Lung (tissue), 17 donors: ENCODE measurements at places on chromosomes 2 and 18.

DNA sequence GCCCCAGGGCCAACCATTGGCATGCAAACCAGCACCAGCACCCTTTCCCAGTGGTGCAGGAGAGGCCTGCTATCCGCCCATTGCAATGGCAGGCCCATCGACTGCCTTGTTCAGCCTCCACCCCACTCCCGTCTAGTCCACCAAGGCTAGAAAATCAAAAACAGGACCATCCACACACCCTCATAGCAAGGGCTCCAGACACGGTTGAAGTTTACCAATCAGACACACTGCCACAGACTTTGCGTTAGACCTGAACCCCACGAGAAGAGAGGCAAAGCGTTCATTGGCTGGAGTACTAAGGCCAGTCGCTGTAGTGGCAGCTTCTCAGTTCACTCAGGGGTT, 95.3 kb upstream of the TEX51 start:
- no peak overlapping the region for H3K27ac ChIP-seq
- no peaks in the 10 kb centered on the region for H3K4me1 ChIP-seq
- no peak overlapping the region for H3K4me3 ChIP-seq
- H3K36me3 ChIP-seq, result no peaks in the 10 kb centered on the region
- peak; percentile 16 for DNase-seq

- H3K4me1 ChIP-seq, result no peaks in the 10 kb centered on the region
- no peak overlapping the region for H3K4me3 ChIP-seq
- no peaks in the 10 kb centered on the region for H3K36me3 ChIP-seq
- H3K27ac ChIP-seq, result no peak overlapping the region
- H3K27me3 ChIP-seq, result no peaks in the 10 kb centered on the region
- DNase-seq, result no peak
Measured at GRCh38 chr2:30177440-30177839, 30.6 kb downstream of the YPEL5 start.

DNA sequence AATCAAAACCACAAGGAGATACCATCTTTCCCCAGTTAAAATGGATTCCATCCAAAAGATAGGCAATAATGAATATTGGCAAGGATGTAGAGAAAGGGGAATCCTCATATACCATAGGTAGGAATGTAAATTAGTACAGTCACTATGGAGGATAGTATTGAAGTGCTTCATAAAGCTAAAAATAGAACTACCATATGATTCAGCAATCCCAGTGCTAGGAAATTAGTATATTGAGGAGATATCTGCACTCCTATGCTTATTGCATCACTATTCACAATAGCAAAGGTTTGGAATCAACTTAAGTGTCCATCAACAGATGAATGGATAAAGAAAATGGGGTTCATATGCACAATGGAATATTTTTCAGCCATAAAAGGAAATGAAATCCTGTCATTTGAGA, 251.2 kb downstream of the ZNF804A start:
- no peak overlapping the region for H3K4me3 ChIP-seq
- no peaks in the 10 kb centered on the region for H3K4me1 ChIP-seq
- no peaks in the 10 kb centered on the region for H3K36me3 ChIP-seq
- no peak for DNase-seq

DNA sequence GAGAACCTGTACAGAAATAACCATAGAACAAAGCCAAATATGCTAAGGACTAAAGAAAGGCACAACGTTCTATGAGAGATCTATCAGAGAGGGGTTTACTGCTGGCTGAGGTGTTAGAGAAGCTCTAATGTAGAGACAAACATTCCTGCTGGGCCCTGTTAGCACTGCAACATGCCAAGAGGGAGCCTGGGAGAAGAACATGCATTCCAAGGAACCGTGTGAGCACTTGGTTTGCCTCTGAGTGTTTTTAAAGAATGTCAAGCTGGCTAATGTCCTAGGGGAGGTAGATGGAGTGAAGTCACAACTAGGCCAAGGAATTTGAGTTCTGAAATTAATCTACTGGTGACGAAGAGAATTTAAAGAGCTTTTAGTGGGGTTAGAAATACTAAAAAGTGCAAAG, 384.3 kb upstream of the LYPD1 start:
- no peaks in the 10 kb centered on the region for H3K36me3 ChIP-seq
- no peak overlapping the region for H3K4me3 ChIP-seq
- H3K27ac ChIP-seq, result no peak overlapping the region
- no peaks in the 10 kb centered on the region for H3K4me1 ChIP-seq
- H3K27me3 ChIP-seq, result no peaks in the 10 kb centered on the region

- no peak overlapping the region for H3K27ac ChIP-seq
- DNase-seq, result no peak
- no peaks in the 10 kb centered on the region for H3K4me1 ChIP-seq
- no peaks in the 10 kb centered on the region for H3K27me3 ChIP-seq
- no peak overlapping the region for H3K4me3 ChIP-seq
Measured at GRCh38 chr18:42850174-42851083, 265.1 kb downstream of the RIT2 start.

GRCh38 chr2:122081751-122082150, 326.3 kb downstream of the TSN start:
- H3K4me3 ChIP-seq, result no peak overlapping the region
- no peaks in the 10 kb centered on the region for H3K4me1 ChIP-seq
- H3K27ac ChIP-seq, result no peak overlapping the region
- H3K27me3 ChIP-seq, result no peaks in the 10 kb centered on the region

DNA sequence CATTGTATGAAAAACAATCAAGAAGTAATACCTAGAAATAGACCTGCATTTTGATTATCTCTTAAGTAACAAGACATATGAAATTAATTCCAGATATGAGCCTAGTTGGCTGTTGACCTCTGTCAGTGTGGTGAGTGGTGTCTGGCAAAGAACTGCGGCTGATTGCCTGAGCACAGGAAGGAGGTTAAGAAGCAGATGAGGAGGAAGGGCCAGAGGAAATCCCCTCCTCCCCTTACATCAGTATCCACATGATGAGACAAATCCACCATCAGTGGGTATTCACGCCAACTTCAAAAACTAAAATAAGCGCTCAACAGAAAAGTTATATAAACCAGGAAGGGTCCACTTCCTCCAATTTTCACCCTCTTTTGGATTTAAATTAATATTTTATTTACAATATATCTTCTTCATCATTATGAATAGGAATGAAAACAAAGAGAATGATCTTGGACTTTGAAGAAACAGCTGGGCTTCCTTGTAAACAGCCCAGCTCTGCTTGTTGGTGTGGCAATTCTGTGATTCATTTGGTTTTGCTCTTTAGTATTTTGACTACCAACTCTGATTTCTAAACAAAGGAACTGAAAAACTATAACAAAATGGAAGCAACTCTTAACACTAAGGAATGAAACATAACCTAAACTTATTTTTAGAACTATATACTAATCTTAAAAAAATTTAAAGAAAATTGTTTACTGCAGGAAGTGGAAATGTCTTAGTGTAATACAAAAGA, 27.3 kb downstream of the RFTN2 start:
- no peaks in the 10 kb centered on the region for H3K27me3 ChIP-seq
- H3K4me3 ChIP-seq, result no peak overlapping the region
- peaks cover 6% of the 10 kb centered on the region for H3K4me1 ChIP-seq
- peaks cover 27% of the 10 kb centered on the region for H3K36me3 ChIP-seq
- peak; percentile 48 for DNase-seq

DNA sequence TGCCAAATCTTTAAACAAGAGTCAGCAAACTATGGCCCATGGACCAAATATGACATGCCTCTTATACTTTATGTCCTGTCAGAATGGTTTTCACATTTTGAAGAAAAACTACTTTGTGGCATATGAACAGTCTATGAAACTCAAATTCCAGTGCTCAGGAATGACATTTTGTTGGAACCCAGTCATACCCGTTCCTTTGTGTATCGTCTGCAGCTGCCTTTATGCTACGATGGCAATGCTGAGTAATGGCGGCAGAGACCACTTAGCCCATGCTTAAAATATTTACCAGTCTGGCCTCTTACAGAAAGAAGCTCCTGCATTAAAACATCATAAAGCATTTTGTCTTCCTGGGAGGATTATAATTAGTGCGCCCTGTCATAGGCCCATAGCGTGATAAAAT, 140.5 kb upstream of the FHL2 start:
- H3K27ac ChIP-seq, result no peak overlapping the region
- no peak for DNase-seq
- no peaks in the 10 kb centered on the region for H3K36me3 ChIP-seq

DNA sequence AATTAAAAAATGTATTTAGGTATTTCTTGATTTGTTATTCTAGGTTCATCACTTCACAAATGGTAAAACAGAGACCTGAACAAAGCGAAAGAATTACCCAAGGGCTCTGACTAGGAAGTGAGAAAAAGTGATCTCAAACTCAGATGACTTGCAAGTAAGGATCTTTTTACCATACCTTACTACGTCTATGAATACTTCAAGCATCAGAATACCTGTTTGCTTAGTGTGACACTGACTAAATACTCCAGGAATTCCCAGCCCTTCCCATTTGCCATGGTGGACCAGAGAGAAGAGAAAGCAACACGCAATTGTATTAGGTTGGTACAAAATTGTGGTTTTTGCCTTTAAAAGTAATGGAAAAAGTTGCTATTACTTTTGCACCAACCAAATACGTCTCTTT, 35.8 kb upstream of the FIGN start:
- H3K4me3 ChIP-seq, result no peak overlapping the region
- no peak for DNase-seq
- H3K27ac ChIP-seq, result no peak overlapping the region
- no peaks in the 10 kb centered on the region for H3K27me3 ChIP-seq
- H3K4me1 ChIP-seq, result no peaks in the 10 kb centered on the region

- H3K27me3 ChIP-seq, result no peaks in the 10 kb centered on the region
- no peak for DNase-seq
- H3K27ac ChIP-seq, result no peak overlapping the region
- H3K36me3 ChIP-seq, result no peaks in the 10 kb centered on the region
- no peaks in the 10 kb centered on the region for H3K4me1 ChIP-seq
Measured at GRCh38 chr2:112004253-112004645, 50.8 kb upstream of the TMEM87B start.

DNA sequence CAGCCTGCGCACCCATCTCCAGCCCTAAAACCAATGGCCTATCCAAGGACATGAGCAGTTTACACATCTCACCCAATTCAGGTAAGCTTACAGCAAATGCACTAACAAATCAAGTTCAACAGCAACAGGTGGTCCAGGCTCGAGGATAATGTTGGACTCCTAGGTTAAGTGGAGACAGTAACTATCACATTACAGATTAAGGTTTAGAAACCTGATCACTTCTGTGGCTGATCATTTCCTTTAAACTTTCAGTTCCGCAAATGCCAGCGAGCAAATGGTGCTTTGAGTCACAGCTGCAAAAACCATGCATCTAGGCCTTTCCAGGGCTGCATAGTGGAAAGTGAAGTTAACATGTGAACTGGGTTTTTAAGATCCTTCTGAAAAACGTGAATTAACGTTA, 259.4 kb downstream of the GBX2 start:
- DNase-seq, result no peak
- H3K36me3 ChIP-seq, result peaks cover 7% of the 10 kb centered on the region
- no peak overlapping the region for H3K27ac ChIP-seq
- H3K4me1 ChIP-seq, result peaks cover 1% of the 10 kb centered on the region
- no peak overlapping the region for H3K4me3 ChIP-seq

- H3K27ac ChIP-seq, result no peak overlapping the region
- DNase-seq, result no peak
- no peaks in the 10 kb centered on the region for H3K27me3 ChIP-seq
Measured at GRCh38 chr2:197577446-197577845, 61.6 kb downstream of the MOB4 start.
